ENCODE measurements at places on chromosomes 1 and 21. TPM values are rescaled to one million over a fixed set of nuclear protein-coding genes. Genes with fewer than 3 reads are reported as not detected.

MPL gene
- not detected for total RNA-seq

PRAMEF12 gene
- total RNA-seq = not detected

CTNNBIP1 gene
- 74.1 TPM for total RNA-seq

CD52 gene
- total RNA-seq = not detected

IARS2 gene
- total RNA-seq = 41.0 TPM

S1PR1 gene
- 291 TPM for total RNA-seq

RPE65 gene
- not detected for total RNA-seq

CLEC20A gene
- total RNA-seq = not detected

HSPB7 gene
- 191 TPM for total RNA-seq

TRAF3IP3 gene
- total RNA-seq = not detected

- H3K27me3 ChIP-seq = no peaks in the 10 kb centered on the region
- no peak overlapping the region for H3K27ac ChIP-seq
- no peak for DNase-seq
- H3K4me1 ChIP-seq = no peaks in the 10 kb centered on the region
- no peaks in the 10 kb centered on the region for H3K36me3 ChIP-seq
Observed at GRCh38 chr21:26593800-26594199, 20.7 kb upstream of the CYYR1 start.

DNA sequence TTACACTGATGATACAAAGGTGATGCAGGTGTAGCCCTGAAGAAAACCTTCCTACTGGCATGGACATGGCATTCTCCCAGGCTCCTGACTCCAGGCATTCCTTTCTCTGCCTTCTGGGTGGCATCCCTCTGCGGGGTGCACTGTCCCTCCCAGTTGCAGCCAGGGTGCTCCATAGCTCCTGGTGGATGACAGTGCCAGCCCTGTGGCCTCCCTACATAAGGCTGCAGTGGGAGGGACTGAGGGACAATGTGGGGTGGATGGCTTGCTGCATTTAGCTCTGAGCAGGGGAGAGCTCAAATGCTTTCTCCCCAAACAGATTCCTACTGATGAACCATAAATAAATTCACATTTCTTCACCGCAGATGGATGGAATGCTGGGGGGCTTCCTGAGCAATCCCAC, 97.0 kb upstream of the GJB5 start:
- no peaks in the 10 kb centered on the region for H3K4me1 ChIP-seq
- H3K36me3 ChIP-seq = no peaks in the 10 kb centered on the region
- no peak for DNase-seq
- H3K27ac ChIP-seq = no peak overlapping the region
- H3K27me3 ChIP-seq = no peaks in the 10 kb centered on the region
- no peak overlapping the region for H3K4me3 ChIP-seq

GRCh38 chr21:42145569-42146272, 73.2 kb upstream of the ABCG1 start:
- H3K27me3 ChIP-seq = no peaks in the 10 kb centered on the region
- no peak overlapping the region for H3K27ac ChIP-seq
- no peaks in the 10 kb centered on the region for H3K4me1 ChIP-seq
- peak; percentile 5 for DNase-seq

DNA sequence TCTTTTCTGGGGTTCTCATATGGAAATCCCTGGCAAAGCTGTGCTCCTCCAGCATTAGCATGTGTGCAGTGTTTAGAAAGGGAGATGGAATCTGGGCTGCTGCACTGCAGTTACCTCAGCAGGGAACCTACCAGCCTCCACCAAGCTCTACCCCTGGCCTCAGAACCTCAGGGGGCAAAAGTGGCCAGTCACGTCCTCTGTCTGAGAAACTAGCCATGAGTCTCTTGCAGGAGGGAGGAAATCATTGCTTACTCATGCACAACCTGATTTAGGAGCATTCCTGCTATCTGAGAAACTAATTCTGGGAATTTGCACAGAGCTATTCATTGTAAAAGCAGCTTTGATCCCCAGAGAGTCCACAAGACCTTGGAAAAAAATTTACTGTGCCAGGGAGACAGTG, 80.6 kb upstream of the IPO9 start:
- no peak overlapping the region for H3K4me3 ChIP-seq
- H3K27ac ChIP-seq = peak overlapping the region; percentile 98
- H3K36me3 ChIP-seq = no peaks in the 10 kb centered on the region

DNA sequence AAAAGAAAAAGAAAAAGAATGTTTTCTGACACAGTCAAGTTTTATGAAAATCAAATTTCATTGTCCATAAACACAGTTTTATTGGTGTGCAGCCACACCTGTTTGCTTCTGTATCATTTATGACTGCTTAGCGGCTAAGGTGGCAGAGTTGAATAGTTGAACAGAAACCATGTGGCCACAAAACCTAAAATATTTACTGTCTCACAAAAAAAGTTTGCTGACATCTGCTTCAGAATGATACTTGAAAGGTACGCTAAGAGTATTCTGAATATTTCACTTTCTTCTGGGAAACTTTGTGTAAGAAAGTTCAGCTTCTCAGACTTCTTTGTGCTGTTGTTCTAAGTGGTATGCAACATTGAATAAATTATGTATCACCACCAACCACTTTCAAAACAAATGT, 6.2 kb downstream of the KCNK1 start:
- H3K27ac ChIP-seq = no peak overlapping the region
- H3K27me3 ChIP-seq = no peaks in the 10 kb centered on the region
- no peak overlapping the region for H3K4me3 ChIP-seq
- DNase-seq = no peak
- H3K36me3 ChIP-seq = no peaks in the 10 kb centered on the region

GRCh38 chr21:26473471-26473870, 99.6 kb downstream of the CYYR1 start:
- H3K36me3 ChIP-seq = no peaks in the 10 kb centered on the region
- no peak overlapping the region for H3K4me3 ChIP-seq
- no peak for DNase-seq
- H3K27ac ChIP-seq = no peak overlapping the region
- H3K27me3 ChIP-seq = no peaks in the 10 kb centered on the region

DNA sequence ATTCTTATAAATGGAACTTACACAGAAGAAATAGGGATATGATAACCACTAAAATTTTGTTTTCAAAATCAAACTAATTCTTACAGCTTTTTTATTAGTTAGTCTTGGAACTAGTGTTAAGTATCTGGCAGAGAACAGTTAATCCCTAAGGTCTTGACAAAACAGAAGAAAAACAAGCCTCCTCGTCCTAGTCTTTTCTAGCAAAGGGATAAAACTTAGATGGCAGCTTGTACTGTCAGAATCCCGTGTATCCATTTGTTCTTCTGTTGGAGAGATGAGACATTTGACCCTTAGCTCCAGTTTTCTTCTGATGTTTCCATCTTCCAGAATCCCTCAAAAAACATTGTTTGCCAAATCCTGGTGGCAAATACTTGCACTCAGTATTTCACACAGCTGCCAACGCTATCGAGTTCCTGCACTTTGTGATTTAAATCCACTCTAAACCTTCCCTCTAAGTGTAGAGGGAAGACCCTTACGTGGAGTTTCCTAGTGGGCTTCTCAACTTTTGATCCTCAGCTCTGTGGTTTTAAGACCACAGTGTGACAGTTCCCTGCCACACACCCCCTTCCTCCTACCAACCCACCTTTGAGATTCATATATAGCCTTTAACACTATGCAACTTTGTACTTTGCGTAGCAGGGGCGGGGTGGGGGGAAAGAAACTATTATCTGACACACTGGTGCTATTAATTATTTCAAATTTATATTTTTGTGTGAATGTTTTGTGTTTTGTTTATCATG, 42.3 kb upstream of the LAMC2 start:
- no peak overlapping the region for H3K4me3 ChIP-seq
- H3K27ac ChIP-seq = no peak overlapping the region
- DNase-seq = no peak
- peaks cover 12% of the 10 kb centered on the region for H3K4me1 ChIP-seq
- H3K36me3 ChIP-seq = peaks cover 42% of the 10 kb centered on the region

DNA sequence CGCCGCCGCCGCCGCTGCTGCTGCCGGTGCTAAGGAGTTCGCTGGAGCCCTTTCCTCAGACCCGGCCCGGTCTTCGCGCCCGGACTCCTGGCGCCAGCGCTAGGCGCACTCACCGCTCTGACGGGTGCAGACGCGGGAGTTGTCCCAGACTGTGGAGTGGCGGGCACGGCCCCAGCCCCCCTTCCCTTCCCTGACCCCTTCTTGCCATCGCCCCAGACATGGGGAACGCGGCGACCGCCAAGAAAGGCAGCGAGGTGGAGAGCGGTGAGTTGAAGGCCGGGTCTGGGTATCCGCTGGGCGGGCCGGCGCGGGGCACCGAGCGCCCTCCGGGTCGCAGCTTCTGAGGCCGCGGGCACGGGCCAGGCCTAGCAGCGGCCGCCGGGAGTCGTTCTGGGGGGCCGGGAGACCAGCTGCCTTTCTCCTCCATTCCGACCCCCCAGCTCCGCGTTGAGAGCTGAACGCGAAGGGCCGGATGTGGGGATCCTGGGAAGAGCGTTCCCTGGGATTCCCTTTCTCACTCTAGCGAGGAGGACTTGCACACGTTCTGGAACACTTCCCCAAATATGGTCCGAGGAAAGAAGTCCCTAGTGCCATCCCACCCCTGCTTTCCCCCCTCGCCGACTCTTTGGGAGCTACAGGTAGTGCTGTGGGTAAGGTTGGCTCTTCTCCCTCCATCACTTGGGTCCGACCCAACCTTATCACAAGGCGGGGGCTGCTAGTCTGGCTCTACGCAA, 65.8 kb upstream of the PRKACB start:
- no peaks in the 10 kb centered on the region for H3K4me1 ChIP-seq
- H3K36me3 ChIP-seq = no peaks in the 10 kb centered on the region
- peak overlapping the region; percentile 90 for H3K4me3 ChIP-seq
- H3K27ac ChIP-seq = peak overlapping the region; percentile 95

DNA sequence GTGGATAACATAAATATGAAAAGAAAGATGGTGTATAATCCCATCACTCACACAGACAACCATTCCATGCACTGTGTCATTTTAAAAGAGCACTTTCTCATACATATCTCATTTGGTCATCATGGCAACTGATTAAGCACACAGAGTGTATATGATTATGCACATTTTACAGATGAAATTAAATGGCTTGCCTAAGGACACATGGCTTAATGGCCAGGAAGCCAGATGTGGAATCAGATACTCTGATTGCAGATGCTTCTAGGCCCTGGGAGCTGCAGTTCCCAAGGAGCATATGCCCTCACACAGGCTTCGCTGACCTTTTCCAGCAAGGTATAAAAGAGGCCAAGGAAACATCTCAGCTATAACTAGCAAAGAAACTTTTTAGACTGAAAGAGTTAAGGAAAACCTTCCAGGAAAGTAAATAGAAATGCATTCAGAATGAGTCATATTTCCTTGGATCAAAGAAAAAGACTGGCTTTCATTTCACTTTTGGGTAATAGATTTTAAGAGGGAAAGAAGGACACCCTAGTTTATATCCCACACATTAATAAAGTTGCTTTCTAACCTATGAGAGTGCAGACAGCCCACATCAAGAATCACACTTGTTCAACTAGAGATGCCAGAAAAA, 19.6 kb upstream of the FAM89A start:
- no peaks in the 10 kb centered on the region for H3K36me3 ChIP-seq
- H3K4me1 ChIP-seq = no peaks in the 10 kb centered on the region
- H3K27ac ChIP-seq = no peak overlapping the region
- H3K4me3 ChIP-seq = no peak overlapping the region
- H3K27me3 ChIP-seq = no peaks in the 10 kb centered on the region

- DNase-seq = no peak
- H3K27me3 ChIP-seq = no peaks in the 10 kb centered on the region
Observed at GRCh38 chr1:208855403-208855802, 611.2 kb upstream of the PLXNA2 start.

DNA sequence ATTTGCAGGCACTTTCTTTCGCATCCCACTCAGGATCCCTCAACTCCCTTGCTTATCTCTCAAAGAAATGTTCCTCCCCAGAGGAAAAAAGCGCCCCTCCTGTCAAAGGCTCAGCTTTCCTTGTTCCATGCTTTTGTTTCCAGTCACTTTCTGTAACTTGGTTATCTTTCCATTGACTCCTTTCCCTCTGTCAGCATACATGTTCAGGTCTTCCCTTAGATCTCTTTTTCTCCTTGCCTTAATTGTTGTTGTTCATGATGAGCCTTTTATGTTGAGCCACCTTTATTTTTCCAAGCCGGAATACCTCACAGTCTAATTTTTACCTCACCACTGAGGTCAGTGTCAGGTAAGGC, 46.5 kb upstream of the PODN start:
- H3K27ac ChIP-seq = no peak overlapping the region
- H3K4me3 ChIP-seq = peak overlapping the region; percentile 68
- H3K4me1 ChIP-seq = no peaks in the 10 kb centered on the region
- no peaks in the 10 kb centered on the region for H3K27me3 ChIP-seq

DNA sequence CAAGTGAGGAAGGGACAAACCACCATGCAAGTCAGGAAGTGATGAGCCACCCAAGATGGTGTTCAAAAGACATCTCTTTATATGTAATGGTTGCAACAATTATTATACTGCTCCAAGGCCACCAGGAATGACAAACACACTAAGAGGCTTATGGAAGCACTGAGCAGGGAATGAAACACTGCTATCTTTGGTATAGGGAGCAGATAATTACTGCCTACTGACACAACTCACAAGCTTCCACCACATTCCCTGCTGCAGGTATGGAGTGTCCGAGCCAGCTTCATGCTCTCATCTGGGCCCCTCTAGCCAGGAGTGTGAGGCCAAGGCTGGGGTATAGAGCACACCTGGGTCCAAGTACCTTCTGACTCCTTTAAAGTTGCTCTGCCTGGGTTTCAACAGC, 371.4 kb downstream of the HHAT start:
- H3K27me3 ChIP-seq = no peaks in the 10 kb centered on the region
- H3K4me3 ChIP-seq = no peak overlapping the region
- DNase-seq = no peak

DNA sequence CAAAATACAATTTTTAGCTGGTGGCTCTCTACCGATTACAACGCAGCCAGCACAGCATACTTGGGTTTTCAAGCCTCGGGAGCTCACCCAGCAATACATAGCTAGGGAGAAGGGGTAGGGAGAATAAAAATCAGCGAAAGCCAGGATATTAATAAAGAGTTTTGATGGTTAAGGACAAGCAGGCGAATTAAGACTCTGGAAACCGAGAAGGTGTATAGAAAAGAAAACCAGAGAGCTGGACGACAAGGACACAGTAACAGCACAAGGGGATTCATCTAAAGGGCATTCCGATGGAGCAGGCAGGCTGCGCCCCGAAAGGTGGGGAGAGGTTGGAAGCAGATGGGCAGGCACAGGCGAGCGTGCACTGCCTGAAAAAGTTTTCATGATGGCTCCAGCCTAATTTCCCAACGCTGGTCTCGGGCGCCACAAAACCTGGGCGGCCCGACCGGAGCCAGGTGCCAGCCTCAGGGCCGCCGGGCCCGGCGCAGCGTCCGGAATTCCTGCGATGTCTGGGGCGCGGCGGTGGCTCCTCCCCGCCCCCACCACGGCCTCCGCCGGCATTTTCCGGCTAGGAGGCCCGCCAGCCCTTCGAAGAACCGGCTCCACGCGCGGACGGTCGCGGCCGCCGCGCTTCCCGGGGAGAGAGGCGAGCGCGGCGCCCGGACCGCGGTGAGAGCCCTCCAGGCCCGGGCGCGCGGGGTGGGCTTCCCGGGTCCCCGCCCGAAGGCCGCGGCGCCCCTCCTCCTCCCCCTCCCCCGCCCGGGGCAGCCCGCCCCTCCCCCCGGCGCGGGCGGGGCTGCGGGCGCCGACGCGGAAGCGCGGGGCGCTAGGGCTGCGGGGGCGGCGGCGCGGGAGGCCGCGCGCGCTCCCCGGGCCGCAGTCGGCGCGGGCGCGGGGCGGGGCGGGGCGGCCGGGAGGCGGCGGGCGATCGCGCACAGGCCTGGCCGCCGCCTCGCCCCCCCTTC, 774 bp upstream of the DYRK1A start:
- DNase-seq = peak; percentile 81
- H3K27ac ChIP-seq = peak overlapping the region; percentile 100
- H3K4me3 ChIP-seq = peak overlapping the region; percentile 89
- no peaks in the 10 kb centered on the region for H3K36me3 ChIP-seq

- no peak overlapping the region for H3K4me3 ChIP-seq
- no peaks in the 10 kb centered on the region for H3K27me3 ChIP-seq
- H3K4me1 ChIP-seq = peaks cover 14% of the 10 kb centered on the region
Observed at GRCh38 chr1:35633547-35633946, 7.8 kb downstream of the PSMB2 start.
